ENCODE measurements at places on chromosomes 4 and X.

DNA sequence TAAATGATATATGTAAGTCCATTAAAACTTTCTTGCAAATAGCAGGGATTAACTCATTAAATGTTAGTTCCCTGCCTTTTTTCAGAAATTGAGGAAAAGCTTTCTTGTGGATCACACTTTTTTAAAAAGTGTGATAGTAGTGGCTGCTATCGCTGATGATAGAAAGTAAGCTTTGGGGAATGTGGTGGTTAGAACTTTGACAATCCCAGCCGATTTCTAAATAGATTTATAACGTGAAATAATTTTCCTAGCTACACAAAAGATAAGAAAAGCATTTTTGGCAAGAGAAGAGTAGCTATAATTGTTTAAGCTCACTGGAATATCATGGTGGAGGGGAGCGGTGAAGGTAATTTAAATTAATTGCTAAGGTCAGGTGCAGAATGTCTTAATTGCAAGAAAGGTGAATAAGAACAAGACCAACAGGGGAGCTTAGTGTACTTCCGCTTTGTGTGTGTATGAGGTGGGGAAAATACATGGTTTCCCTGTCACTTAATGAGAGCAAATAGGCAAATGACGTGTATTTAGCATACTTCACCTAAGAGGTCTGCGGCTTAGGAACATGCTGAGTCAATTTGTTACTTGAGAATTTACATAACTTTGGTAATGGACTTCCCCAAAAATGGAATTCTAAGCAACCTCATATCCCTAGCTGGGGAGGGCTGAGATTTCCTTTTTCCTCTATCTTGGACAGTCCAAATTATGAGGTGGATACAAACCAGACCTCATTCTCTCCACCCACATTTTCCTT lies 11.7 kb upstream of the IL21 start:
- no peak overlapping the region for H3K27ac ChIP-seq
- no peak for DNase-seq
- H3K4me1 ChIP-seq: no peaks in the 10 kb centered on the region
- no peak overlapping the region for H3K4me3 ChIP-seq
- no peaks in the 10 kb centered on the region for H3K27me3 ChIP-seq
- no peaks in the 10 kb centered on the region for H3K36me3 ChIP-seq

DNA sequence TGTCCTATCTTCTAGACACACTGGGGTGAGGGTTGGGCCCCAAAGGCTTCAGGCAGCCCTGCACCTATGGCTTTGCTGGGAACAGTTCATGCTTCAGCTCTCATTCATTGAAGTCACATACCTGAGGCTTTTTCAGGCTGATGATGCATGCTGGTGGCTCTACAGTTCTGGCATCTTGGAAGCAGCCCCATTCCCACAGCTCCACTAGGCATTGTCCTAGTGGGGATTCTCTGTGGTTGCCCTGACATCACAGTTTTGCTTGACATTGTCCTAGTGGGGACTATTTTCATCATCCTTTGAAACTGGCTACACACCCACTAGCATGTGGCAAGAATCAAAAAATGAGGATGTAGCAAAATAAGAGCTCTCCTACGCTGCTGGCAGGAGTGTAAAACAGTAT lies 37.7 kb upstream of the C4orf17 start:
- H3K27ac ChIP-seq: no peak overlapping the region
- no peak for DNase-seq
- H3K4me3 ChIP-seq: no peak overlapping the region
- H3K27me3 ChIP-seq: no peaks in the 10 kb centered on the region
- no peaks in the 10 kb centered on the region for H3K4me1 ChIP-seq

DNA sequence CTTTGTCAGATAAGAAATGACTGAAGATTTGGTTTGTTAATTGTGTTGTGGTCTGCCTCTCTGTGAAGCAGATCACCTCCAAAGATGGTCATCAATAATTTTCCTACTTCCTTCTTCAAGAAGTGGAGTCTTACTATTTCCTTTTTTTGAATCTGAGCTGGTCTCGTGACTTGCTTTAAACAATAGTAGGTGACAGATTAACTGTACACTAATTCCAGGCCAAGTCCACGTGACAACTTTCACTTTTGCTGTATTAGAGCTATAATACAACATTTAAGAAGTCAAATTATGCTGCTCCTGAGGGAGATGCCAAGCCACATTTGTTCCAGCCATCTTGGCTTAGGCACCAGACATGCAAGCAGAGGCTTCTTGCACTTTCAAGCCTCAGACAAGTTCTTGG lies 393.8 kb upstream of the GRID2 start:
- H3K36me3 ChIP-seq: no peaks in the 10 kb centered on the region
- H3K27ac ChIP-seq: no peak overlapping the region
- H3K27me3 ChIP-seq: no peaks in the 10 kb centered on the region
- no peak overlapping the region for H3K4me3 ChIP-seq
- no peak for DNase-seq

GRCh38 chr4:76738086-76738931 lies 159.6 kb downstream of the SOWAHB start:
- peaks cover 24% of the 10 kb centered on the region for H3K36me3 ChIP-seq
- peaks cover 44% of the 10 kb centered on the region for H3K4me1 ChIP-seq
- no peaks in the 10 kb centered on the region for H3K27me3 ChIP-seq
- H3K27ac ChIP-seq: peak overlapping the region; percentile 97
- peak overlapping the region; percentile 42 for H3K4me3 ChIP-seq

DNA sequence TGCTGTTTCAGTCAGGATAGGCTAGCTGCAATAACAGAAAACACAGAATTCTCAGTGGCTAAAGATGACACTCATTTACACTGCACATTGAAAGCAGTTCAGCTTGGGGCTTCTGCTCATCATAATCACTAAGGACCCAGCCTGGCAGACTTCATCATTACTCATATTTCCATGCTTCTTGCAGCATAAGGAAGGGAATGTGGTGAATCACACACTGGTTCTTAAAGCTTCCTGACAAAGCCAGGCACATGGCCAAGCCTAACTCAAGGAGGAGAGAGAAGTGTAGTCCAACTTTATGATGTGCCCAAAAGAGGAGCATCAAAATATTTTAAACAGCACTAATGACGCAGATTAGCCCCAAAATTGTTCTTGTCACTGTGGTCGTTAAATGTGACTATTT lies 186.5 kb downstream of the BANK1 start:
- H3K4me1 ChIP-seq: no peaks in the 10 kb centered on the region
- no peaks in the 10 kb centered on the region for H3K36me3 ChIP-seq
- DNase-seq: no peak
- H3K27ac ChIP-seq: no peak overlapping the region
- H3K27me3 ChIP-seq: no peaks in the 10 kb centered on the region

DNA sequence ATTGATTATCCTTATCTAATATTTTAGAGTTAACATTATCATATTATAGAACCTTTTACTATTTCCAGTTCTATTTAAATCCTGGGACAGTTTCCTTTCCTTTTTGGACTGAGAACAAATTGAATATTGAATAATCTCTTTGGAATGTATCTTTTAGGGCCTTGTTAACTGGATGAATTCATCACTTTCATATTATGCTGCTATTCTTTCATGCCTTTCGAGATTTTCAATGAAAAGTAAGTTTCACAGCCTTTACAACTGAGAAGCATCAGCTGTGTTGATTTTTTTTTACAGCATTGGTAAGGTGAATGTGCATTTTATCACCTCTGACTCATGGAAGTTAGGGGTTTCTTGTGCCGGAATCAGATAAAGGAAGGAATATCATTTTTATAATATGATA lies 39.6 kb downstream of the PDLIM5 start:
- H3K36me3 ChIP-seq: no peaks in the 10 kb centered on the region
- no peaks in the 10 kb centered on the region for H3K27me3 ChIP-seq
- peaks cover 48% of the 10 kb centered on the region for H3K4me1 ChIP-seq

DNA sequence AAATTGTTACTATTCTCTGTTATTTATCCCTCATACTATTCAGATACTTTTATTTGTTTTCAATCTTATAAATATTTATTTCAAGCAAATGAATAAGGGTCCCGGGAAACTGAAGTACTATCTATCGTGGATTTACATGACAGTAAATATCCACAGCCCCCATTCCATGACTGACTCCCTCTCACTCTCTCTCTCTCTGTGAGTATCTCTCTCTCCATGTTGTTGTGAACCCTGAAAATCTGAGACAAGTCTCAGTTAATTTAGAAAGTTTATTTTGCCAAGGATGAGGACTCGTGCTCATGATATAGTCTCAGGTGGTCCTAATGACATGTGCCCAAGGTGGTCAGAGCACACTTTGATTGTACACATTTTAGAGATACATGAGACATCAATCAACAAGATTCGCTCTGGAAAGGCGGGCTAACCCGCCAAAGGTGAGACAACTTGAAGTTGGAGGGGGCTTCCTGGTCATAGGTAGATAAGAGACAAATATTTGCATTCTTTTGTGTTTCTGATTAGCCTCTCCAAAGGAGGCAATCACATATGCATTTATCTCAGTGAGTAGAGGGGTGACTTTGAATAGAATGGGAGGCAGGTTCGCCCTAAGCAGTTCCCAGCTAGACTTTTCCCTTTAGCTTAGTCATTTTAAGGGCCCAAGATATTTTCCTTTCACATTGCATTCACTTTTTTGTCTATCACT lies 986.4 kb downstream of the NLGN4X start:
- no peak for DNase-seq
- no peaks in the 10 kb centered on the region for H3K4me1 ChIP-seq
- H3K27me3 ChIP-seq: no peaks in the 10 kb centered on the region

DNA sequence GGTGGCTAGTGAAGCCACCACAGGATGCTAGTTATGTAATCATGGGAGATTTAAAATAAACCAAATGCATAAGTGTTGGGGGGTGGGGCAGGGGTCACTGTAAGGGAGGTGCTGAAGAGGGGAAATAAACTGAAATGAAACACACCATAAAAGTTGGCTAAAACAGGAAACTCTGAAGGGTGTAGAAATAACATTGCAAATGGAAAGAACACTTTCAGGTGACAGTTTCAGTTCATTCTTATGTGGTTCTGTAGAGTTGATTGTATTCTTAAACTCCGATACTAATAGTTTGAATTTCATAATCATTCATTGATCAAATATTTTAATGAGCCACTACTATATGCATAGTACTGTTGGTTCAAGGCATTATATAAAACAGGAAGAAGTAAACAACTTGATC lies 80.1 kb downstream of the HDAC8 start:
- no peak overlapping the region for H3K27ac ChIP-seq
- DNase-seq: no peak
- no peaks in the 10 kb centered on the region for H3K36me3 ChIP-seq

- H3K36me3 ChIP-seq: no peaks in the 10 kb centered on the region
- no peak for DNase-seq
- no peaks in the 10 kb centered on the region for H3K27me3 ChIP-seq
These were observed 24.7 kb downstream of the TAB3 start for GRCh38 chrX:30864383-30864785.

DNA sequence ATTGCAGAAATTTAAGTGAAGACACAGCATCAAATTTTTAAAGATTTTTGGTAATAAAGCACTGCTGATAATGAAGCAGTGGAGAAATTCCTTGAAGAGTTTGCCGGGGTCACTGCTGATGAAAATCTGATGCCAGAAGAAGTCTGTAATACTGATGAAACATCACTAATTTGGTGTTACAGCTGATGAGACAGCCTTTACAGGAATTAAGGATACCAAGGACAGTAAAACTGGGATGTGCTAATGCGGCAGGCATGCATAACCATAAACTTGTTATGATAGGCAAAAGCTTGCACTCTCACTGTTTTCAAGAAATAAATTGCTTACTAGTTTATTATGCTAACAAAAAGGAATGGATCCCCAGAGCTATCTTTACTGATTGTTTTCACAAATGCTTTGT lies 52.9 kb upstream of the VEGFC start:
- no peaks in the 10 kb centered on the region for H3K36me3 ChIP-seq
- no peaks in the 10 kb centered on the region for H3K4me1 ChIP-seq
- DNase-seq: no peak
- no peak overlapping the region for H3K27ac ChIP-seq
- no peak overlapping the region for H3K4me3 ChIP-seq

DNA sequence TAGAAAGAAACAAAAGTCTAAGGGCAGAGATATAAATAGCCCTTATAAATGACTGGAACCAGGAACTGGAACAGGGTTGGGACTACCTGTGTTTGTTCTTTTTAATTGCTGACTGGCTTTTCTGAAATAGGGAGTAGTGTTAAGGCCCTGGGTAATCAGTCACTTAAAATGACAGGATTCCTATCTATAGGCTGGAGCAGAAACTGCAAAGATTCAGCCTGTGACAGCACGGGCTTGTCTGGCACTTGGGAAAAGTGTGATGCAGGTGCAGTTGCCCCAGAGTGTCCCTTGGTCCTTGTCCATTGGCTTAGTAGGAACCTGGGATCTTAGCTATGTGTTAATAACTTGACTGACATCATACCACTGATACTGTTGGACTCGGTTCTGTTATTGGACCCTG lies 14.7 kb upstream of the PLAC8 start:
- no peaks in the 10 kb centered on the region for H3K36me3 ChIP-seq
- no peak overlapping the region for H3K27ac ChIP-seq
- no peaks in the 10 kb centered on the region for H3K27me3 ChIP-seq
- H3K4me1 ChIP-seq: no peaks in the 10 kb centered on the region
- H3K4me3 ChIP-seq: no peak overlapping the region
- no peak for DNase-seq

DNA sequence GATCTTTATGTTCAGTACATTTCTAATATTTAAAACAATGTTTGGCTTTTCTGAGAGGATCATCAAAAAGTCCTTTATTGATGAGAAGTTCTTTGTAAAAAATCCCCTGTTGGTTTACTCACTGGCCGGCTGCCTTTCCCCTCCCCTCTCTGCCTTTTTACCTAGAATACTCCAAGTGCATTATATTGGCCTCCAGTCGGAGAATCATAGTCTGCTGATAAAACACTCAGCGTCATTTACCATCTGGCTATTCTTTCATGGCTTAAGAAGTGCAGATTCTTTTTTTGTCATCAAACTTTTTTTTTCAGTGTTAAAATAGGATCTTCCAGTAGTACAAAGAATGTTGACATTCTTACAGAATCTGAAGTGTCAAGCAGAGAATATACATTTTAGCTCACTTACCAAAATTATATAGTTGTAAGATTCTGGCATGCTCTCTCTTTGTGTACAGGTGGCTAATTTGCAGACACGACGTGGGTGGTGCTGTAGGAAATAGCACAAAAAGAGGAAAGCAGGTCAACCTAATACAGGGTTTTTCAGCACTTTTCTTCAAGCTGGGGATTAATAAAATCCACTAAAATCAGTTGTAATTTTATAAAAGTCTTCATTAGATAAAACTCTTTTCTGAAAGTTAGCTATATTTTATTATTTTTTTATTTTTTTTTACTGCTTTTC lies 731.8 kb downstream of the KCTD8 start:
- H3K4me1 ChIP-seq: no peaks in the 10 kb centered on the region
- H3K36me3 ChIP-seq: no peaks in the 10 kb centered on the region
- H3K27me3 ChIP-seq: no peaks in the 10 kb centered on the region

DNA sequence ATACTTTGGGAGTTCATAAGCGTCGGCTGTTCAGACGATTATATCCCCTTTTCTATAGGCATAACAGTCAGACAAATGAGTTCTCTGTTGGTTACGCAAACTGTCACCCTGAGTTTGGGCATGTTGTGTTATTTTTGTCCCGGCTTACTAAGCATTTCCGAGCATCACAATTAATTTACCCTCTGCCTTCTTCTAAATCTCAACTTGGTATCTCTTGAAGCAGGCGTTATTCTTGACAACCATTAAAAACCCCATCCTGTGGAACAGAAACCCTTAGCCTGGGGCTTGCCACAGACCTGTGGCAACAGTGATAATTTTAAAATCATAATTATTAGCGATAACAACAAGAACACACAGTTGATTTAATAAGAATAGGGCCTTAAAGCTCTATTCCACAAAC lies 558.7 kb downstream of the INPP4B start:
- no peaks in the 10 kb centered on the region for H3K36me3 ChIP-seq
- H3K4me3 ChIP-seq: no peak overlapping the region
- H3K27me3 ChIP-seq: no peaks in the 10 kb centered on the region
- DNase-seq: no peak
- H3K27ac ChIP-seq: no peak overlapping the region
